Mammary epithelial cell (primary cell): ENCODE measurements at places on chromosomes 12 and 14. TPM values are rescaled to one million over a fixed set of nuclear protein-coding genes. Genes with fewer than 3 reads are reported as not detected.

DNA sequence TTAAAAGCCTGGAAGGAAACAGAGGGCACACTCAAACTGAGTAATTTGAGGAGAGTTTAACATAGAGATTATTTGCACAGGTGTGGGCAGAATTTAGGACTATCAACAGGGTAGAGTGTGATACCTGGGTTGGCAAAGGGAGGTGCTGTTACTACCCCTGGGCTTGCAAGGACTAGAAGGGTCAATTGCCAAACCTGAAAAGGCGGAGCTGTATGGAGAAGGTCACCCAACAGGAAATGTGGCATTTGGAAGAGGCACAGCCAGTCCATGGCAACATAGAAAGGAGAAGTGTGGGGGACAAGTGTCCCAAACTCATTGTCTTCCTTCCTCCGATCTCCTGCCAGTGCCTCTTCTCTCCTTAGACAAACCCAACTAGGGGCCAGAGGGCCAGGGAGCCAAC is 21.6 kb upstream of the MED13L start:
- no peak for DNase-seq

- DNase-seq: no peak
These were observed 117.1 kb downstream of the DPF3 start for GRCh38 chr14:72776701-72777261.

- peak; percentile 34 for DNase-seq
These were observed at the start of gene TPH2 for GRCh38 chr12:71938728-71939385. Gene TPH2 (plus strand): TSS chr12:71938845. CDS start chr12:71938987, 142 bp downstream.

- DNase-seq: no peak
These were observed 356.9 kb downstream of the MED13L start for GRCh38 chr12:115920395-115921183.

DNA sequence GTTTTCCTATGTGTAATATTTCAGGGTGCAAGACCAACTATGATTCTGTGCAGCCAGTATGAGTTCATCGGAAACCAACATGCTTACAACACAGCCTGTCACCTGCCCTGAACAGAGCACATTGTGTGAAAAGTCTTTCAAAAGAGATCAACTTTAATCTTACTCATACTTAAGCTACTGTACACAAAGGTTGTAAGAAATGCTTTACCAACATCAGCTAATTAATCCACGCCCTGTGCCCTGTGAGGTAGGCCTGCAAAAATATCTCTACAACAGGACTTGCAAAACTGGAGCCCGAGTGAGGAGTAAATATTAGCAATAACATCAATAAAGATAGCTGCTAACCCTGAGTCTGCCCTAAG is 15.1 kb downstream of the APPL2 start:
- DNase-seq: no peak

DNA sequence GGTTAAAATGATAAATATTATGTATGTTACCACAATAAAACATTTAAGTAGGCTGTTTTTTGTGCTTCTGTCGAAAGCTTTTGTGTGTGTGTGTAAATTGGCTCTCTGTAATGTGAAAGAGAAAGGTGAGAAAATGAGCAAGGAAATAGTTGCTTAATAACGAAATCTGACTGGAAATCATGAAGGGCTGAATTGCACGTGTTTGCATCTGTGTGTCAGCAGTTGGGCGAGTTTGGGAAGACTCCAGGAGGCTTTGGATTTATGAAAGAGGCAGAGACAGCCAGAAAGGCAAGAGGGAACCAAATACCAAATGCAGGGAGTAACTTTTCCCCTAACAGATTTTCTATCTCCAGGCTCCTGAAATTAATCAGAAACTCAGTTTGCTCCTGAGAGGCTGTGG is 47.2 kb upstream of the PLEKHG3 start:
- peak; percentile 35 for DNase-seq

GRCh38 chr12:73892201-73892600 is 645.4 kb upstream of the ATXN7L3B start:
- DNase-seq: no peak

GRCh38 chr12:100737168-100737567 is 57.4 kb upstream of the ANO4 start:
- no peak for DNase-seq

DNA sequence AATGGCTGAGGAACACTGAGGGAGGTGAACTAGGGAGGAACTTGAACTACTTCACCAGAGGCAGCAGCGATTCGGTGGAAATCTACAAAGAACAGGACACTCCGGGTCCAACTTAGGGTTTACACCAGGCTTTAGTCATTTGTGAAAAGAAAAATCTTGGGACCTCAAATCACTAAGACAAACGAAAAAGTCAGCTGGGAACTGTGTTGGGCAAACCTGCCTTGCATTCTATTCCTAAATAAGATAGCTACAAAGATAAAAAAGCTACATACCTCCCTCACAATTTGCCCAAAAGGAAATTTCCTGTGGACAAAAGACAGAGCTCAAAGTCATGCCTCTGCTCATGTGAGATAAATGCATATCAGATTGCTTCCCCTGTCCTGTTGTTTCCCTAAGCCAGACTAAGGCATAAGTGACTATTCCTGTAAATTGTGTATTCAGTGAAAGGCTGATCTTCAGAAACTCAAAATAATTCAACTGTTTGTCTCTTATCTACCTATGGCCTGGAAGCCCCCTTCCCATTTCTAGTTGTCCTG is 106.6 kb downstream of the APAF1 start:
- no peak for DNase-seq

DNA sequence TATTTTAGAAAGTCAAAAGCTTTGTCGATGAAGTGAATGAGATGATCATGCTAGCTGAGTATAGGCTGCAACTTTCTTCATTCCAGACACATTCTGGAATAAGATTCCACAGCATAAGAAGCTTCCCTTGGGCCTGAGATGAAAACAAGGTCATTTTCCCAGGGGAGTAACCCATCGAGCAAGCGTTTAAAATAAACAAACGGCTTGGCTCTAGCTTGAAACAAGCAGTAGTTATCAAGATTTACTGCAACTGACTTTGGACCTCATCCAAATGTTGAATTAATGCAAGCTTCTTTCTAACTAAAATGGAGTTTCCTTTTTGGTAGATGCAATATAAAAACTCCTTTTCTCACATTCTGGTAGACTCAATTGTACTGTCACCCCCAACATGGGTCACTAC is 23.0 kb downstream of the KCNJ8 start:
- DNase-seq: no peak

- peak; percentile 69 for DNase-seq
These were observed 311.0 kb upstream of the RGS6 start for GRCh38 chr14:71621276-71621675.

GRCh38 chr14:94157197-94157596 is 16.9 kb upstream of the PPP4R4 start:
- no peak for DNase-seq

DNA sequence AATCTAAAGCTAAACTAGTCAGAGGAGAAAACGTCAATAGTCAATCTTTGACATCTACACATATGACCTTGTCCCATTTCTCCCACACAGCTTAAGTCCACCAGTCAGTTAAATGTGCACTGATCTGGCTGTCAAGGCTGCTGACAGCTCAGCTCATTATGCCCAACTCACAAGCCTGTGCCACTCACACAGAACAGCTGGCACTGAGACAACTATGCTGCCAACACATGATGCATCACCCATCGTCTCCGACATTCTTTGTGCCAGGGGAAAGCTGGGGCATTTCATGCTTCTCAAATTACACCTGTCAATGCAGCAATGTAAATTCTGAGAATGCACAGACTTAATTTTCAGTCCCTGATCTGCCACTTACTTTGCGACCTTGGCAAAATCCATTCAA is 25.3 kb downstream of the GNS start:
- DNase-seq: peak; percentile 92

DNA sequence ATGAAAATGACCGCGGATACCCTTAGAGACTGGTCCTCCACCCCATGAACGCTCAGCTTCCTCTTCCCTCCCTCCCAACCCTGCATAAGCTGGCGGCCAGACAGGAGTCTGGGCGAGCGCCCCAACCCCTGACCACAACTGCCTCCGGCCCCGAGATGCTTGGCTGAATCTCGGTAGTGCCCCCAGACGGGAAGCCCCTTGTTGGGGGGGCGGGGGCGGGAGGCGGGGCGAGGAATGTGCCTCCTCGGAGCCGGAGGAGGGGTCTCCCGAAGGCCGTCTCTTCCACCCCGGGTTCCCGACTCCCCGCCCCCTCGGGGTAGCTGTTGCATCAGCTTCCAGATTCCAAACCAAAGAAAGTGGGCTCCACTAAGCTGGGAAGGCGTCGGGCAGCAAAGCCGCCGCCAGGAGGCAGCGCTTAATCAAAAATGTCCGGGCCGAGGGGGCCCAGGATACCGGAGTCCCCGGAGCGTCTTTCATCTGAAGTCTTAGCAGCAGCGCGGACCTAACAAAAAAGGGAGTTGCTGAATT is 7.1 kb upstream of the MRPL52 start:
- peak; percentile 63 for DNase-seq

GRCh38 chr12:109131154-109132050 is 15.0 kb downstream of the ACACB start:
- no peak for DNase-seq

- no peak for DNase-seq
These were observed 47.4 kb upstream of the FLRT2 start for GRCh38 chr14:85482552-85482951.

DNA sequence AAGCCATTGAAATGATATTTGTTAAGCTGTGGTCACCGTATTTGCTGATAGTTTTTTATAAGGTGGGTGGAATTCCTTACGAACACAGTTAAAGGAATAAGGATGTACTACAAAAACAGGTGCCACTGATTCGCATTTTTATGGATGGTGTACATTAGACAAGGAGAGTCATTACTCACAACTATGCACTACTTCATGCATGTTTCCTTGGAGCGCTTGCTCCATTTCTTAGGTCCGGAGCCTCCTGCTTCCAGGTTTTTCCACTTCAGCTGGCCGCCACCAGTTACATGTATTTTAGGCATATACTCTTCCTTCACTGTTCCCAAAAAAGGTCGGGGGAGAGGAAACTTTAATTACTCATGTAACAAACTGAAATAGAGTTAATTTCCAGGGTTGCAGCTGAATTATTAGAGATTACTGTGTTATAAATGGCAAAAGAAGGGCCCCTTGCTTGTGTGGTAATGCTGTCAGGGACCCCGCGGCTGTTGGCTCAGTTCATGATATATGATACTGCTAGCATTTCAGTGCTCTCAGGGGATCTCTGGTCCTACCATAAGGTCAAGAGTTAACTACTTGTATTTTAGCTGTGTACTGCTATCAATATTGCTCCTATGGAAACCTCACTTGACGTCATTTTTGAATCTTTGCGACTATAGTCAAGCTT is 454.7 kb downstream of the NPAS3 start:
- no peak for DNase-seq

DNA sequence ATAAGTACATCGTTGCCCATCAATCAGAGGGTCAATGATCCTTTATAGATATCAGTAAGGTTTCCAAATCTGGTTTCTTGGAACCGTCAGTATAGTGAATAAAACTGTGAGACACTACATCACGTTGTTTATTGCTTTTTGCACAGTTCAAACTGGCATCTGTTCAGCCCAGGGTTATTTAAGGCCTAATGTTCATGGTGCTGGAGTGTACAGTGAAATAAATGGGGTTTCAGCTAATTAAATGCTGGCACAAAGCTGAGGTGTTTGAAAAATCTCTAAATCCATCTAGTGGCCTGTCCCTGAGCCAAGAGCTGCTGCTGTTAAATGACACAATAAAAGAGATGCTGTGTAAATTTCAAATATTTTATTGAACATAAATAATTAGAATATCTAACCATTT is 69.9 kb downstream of the RPS29 start:
- DNase-seq: no peak

DNA sequence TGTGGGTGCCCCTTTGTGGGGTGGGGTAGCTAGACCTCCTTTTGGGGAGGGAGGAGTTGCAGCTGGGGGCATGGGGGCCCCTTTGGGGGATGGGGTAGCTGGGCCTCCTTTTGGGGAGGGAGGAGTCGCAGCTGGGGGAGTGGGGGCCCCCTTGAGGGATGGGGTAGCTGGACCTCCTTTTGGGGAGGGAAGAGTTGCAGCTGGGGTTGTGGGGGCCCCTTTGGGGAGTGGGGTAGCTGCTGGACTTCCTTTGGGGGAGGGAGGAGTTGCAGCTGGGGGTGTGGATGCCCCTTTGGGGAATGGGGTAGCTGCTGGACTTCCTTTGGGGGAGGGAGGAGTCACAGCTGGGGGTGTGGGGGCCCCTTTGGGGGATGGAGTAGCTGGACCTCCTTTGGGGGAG is 7.0 kb downstream of the NACA start:
- DNase-seq: no peak

- no peak for DNase-seq
These were observed 265.9 kb downstream of the EFCAB11 start for GRCh38 chr14:89688507-89689211.

DNA sequence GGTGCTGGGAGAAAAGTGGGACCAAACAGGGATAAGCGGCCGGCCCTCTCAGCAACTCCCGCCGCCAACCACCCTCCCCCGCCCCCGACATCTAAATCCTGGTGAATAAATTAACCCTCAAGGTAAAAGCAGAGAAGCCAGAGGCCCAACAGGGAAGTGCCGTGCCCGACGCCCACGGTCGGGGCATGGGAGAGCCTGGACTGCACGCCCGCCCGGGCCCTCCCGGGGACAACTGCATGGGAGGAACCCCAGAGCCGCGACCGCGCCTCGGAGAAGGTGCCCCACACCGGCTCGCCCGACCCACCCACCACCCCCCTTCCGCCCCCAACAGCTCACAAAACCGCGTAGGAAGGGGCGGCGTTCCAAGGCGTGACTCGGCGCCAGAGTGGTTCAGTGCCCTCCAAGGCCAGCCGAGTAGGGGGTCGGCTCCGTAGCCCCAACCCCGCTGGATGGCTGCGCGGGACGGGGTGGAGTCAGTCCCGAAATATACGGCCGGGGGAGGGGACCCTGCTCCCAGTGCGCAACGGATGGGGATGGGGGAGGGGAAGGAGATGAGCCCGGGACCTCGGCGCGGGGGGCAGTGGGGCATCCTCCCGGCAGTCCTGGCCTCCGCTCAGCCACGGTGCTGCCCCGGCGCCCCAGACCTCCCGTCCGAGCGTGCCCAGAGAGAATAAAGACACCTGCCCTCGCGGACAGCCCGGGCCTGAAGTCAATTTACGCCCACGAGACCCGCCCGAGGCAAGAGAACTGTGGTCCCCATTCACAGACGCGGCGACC is 732 bp downstream of the SLC25A29 start:
- no peak for DNase-seq

- DNase-seq: no peak
These were observed 5.8 kb downstream of the MON2 start for GRCh38 chr12:62472472-62472871.

GRCh38 chr14:93683226-93683625 is 105.1 kb downstream of the PRIMA1 start:
- DNase-seq: no peak

ZCCHC8 gene
- total RNA-seq: 17.0 TPM

CMAS gene
- 24.3 TPM for total RNA-seq

PPP2R5C gene
- total RNA-seq: 90.3 and 110 TPM in 2 replicates

RALGAPA1 gene
- total RNA-seq: 40.4 and 53.2 TPM in 2 replicates

MYH6 gene
- not detected in 2 replicates for total RNA-seq

OTX2 gene
- not detected for total RNA-seq

KLHL33 gene
- total RNA-seq: not detected in 2 replicates

LALBA gene
- total RNA-seq: not detected in 2 replicates

KCNK10 gene
- under 0.01 TPM for total RNA-seq

BIN2 gene
- not detected for total RNA-seq

SPIC gene
- total RNA-seq: not detected

ANG gene
- 2.5 TPM for total RNA-seq

SDR9C7 gene
- total RNA-seq: 0.17 TPM

SRGAP1 gene
- 34.4 and 76.9 TPM in 2 replicates for total RNA-seq

AREL1 gene
- 51.8 TPM for total RNA-seq
